ENCODE measurements at places on chromosomes 2 and 18. TPM values are rescaled to one million over a fixed set of nuclear protein-coding genes. Genes with fewer than 3 reads are reported as not detected.

CERKL gene
- total RNA-seq: not detected

DLX2 gene
- total RNA-seq: not detected

STON1 gene
- total RNA-seq: 0.82 TPM

RIT2 gene
- total RNA-seq: not detected

ACVR1C gene
- not detected for total RNA-seq

LAMA1 gene
- total RNA-seq: 0.13 TPM

- H3K4me3 ChIP-seq: no peak overlapping the region
- H3K36me3 ChIP-seq: no peaks in the 10 kb centered on the region
- H3K27me3 ChIP-seq: no peaks in the 10 kb centered on the region
- DNase-seq: no peak
- H3K4me1 ChIP-seq: no peaks in the 10 kb centered on the region
These were observed 161.2 kb downstream of the SEPTIN10 start for GRCh38 chr2:109452318-109453305.

DNA sequence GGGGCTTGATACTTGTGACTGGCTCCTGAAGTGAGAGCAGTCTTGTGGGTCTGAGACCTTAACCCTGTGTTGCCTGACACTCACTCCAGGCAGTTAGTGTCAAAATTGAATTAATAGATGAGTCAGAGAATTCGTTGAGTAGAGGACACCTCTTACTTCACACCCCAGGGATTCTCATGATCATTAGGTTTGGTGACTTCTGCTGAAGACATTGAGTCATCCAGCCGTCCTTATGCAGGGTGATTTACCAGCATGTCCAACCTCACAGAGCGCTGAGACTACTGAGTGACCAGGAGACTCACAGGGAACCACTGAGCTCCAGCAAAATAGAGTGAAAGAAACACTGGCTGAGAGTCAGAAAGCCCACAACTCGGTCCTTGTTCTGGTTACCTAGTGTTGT lies 36.0 kb upstream of the EVA1A start:
- no peak overlapping the region for H3K27ac ChIP-seq
- no peak for DNase-seq
- H3K27me3 ChIP-seq: no peaks in the 10 kb centered on the region
- H3K4me1 ChIP-seq: no peaks in the 10 kb centered on the region
- no peak overlapping the region for H3K4me3 ChIP-seq

DNA sequence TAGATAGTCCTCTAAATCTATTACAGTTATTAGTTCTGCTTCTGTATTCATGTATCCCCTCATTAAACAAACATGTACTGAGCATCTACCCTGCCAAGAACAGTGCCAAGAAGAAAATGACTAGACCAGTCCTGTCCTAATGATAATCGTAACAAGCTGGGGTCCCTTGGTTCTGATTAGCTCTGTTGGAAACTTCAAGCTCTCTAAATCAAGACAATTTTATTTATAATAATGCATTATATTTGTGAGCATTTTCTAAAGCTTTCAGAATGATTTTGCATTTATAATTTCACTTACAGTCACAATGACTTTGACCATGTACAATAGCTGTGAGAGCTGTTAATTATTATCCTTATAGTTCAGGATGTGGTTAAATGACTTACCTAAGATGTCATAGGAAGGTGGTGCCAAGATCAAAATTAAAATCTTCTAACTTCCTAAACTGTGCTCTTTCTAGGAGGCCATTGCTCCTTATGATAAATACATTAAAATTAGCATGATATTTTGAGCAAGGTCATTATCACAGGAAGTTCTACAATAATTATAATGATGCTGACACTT lies 336.5 kb upstream of the SLC39A10 start:
- H3K27me3 ChIP-seq: no peaks in the 10 kb centered on the region
- no peak overlapping the region for H3K4me3 ChIP-seq
- no peaks in the 10 kb centered on the region for H3K4me1 ChIP-seq
- H3K27ac ChIP-seq: no peak overlapping the region
- no peak for DNase-seq

GRCh38 chr2:118249531-118249930 lies 161.3 kb downstream of the INSIG2 start:
- peak overlapping the region; percentile 27 for H3K27ac ChIP-seq
- no peak overlapping the region for H3K4me3 ChIP-seq
- peak; percentile 64 for DNase-seq
- H3K27me3 ChIP-seq: no peaks in the 10 kb centered on the region

DNA sequence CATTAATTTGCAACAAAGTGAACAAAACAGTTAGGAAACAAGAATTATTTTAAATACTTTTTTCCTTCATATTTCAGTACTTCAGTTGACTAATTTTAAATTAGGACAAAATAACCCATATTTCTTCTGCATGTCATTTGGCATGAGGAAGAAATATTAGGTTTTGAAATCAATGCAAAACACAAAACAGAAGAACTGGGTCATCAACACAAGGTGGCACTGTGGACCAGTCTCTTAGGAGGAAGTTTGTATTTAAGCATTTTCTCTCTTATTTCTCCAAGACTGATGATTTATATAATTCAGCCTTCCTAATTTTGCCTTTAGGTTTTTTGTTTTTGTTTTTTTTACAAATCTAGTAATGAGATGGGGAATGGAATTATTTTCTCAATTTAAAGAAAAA lies 352.8 kb upstream of the KCNH7 start:
- H3K4me1 ChIP-seq: no peaks in the 10 kb centered on the region
- H3K4me3 ChIP-seq: no peak overlapping the region
- DNase-seq: no peak
- H3K27ac ChIP-seq: no peak overlapping the region
- H3K36me3 ChIP-seq: no peaks in the 10 kb centered on the region

- H3K4me1 ChIP-seq: no peaks in the 10 kb centered on the region
- H3K27ac ChIP-seq: no peak overlapping the region
- no peak overlapping the region for H3K4me3 ChIP-seq
- DNase-seq: no peak
- H3K27me3 ChIP-seq: no peaks in the 10 kb centered on the region
These were observed 85.3 kb downstream of the C2orf74 start for GRCh38 chr2:61247204-61247812.

DNA sequence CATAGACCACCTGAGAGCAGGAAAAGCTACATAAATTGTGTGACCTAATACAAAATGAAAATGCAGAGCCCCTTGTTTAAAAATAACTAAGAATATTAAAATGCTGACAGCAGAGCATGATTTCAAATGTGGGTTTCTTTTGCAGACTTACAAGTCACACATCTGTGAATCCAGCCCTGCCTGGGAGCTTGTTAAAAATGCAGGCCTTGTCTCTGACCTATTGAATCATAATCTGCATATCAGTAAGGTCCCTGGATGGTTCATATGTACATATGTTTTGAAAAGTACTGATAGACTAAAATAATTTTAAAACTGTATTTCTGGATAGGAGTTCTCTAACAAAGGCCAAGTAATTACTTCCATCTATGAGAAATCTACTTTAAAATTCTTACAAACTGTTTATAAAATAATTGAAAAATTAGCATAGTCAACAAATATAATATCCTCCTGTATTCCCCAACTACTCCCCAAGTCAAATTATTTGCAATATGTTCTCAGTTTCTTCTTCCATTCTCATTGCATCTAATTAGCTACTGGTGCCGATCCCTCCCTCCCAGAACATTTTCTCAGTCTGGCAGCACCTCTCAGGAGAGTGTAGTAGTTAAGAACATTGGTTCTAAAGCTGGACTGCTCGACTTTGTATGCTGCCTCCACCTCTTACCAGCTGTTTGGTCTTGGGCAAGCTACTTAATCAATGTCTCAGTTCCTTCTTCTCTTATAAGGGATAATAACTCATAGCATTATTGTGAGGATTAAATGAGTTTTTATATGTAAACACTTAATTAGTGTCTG lies 1040.4 kb upstream of the CDH2 start:
- no peak for DNase-seq
- no peak overlapping the region for H3K27ac ChIP-seq
- H3K36me3 ChIP-seq: no peaks in the 10 kb centered on the region
- H3K4me3 ChIP-seq: no peak overlapping the region
- no peaks in the 10 kb centered on the region for H3K4me1 ChIP-seq

DNA sequence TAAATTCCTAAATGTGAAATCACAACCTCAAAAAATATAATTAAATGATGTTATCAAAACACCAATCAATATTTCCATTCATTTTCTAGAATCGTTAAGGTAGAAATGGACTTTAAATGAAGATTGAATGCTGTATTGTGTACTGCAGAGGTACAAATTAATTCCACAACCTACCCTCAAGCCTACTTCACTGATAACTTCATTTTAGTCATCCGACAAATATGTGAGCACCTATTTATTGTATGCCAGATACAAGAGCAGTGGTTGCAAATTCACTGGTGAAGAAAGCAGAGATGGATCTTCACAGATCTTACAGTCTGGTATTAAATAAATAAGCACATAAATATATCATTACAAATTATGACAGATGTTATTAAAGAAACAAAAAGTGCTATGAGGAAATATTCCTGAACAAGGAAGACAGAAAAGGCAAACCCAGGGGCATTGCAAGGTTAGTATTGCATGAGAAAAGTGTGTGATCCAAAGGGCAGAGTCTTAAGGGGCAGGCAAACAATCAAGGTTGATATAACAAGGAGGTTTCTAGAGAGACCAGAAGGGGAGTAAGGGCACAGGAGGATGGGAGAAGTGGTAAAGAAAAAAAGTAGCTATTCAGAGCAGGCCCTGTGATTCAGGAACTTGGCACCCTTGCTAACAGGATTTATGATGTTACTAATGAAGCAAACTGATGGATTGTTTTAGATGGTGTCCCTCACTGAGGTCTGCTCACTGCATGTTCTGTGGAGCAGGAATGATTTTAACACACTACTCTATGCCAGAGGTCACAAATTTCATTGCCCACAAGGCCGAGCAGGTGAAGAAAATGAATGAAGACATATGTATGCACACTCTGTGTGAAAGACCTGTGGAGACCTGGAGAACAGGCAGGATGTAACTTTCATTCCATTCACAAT lies 128.0 kb upstream of the CCDC150 start:
- no peak for DNase-seq
- no peaks in the 10 kb centered on the region for H3K4me1 ChIP-seq
- no peak overlapping the region for H3K4me3 ChIP-seq
- H3K27me3 ChIP-seq: no peaks in the 10 kb centered on the region
- H3K27ac ChIP-seq: no peak overlapping the region

DNA sequence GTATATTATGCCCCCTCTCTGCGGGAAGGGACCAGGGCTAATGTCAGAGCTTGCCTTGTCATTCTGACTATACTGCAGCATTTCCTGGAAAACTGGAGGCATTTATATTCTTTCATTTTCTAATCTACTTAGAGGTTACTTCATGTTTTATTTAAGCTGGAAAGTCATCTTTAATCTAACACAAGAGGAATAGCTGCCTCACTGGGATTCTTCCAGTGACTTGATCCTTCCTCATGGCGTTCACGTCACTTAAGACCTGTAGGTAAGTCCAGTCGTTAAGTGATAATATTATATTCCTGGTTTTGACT lies 727.6 kb upstream of the DDX18 start:
- H3K27me3 ChIP-seq: no peaks in the 10 kb centered on the region
- no peak for DNase-seq
- H3K4me1 ChIP-seq: no peaks in the 10 kb centered on the region
- H3K27ac ChIP-seq: no peak overlapping the region
